ENCODE measurements at places on chromosomes 3 and 15.

GRCh38 chr15:43214592-43215295 lies 6.1 kb downstream of the EPB42 start:
- no peak for DNase-seq

DNA sequence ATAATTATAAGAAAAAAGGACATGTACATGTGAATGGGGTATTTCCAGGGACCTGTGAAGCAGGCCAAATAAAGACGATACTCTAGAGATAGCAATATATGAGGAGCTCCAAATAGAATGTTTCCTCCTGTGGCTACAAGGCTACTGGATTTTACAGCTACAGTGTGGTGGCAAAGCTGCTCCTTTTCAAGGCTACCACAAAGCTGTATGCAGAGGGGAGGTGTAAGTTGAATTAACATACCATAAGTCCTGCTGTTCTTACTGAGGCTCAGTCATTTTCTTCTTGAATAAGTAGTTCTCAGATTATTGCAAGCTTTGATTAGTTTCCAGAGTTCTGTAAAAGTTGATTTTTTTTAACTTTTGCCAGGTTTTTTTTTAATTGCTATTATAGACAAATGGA lies 1184.6 kb upstream of the EPHA6 start:
- no peak for DNase-seq

DNA sequence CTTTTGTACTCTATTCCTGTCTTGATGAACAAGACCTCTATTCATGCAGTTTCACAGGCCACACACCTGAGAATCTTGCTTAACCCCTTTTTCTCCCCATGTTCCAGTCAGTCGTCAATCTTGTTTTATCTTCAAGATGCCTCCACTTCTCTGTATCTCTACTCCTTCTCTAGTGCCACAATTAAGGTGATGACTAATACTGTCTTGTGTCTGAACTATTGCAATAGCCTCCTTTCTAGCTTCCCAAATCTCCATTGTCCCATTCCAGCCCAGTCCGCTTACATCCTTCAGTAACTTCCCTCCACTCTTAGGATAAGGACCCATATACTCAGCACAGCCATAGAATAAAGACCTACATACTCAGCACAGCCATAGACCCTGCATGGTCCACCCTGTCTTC lies 24.7 kb downstream of the CHST14 start:
- no peak for DNase-seq

DNA sequence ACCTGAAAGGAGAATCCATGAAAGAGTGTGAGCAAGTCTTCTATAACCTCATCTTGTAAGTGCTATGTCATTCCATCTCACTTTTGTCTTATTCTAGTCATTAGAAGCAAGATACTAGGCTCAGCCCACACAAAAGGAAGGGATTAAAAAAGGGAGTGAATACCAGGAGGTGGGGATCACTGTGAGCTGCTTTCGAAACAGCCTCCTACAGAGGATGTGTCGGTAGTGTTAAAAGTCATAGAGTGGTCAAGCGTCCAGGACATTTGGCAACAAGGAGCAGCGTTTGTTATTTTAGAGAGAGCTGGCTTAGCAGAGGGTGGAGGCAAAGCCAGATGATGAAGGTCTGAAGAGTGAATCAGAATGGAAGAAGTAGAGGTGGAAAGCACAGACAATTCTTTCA lies 11.7 kb upstream of the ZNF148 start:
- no peak for DNase-seq

DNA sequence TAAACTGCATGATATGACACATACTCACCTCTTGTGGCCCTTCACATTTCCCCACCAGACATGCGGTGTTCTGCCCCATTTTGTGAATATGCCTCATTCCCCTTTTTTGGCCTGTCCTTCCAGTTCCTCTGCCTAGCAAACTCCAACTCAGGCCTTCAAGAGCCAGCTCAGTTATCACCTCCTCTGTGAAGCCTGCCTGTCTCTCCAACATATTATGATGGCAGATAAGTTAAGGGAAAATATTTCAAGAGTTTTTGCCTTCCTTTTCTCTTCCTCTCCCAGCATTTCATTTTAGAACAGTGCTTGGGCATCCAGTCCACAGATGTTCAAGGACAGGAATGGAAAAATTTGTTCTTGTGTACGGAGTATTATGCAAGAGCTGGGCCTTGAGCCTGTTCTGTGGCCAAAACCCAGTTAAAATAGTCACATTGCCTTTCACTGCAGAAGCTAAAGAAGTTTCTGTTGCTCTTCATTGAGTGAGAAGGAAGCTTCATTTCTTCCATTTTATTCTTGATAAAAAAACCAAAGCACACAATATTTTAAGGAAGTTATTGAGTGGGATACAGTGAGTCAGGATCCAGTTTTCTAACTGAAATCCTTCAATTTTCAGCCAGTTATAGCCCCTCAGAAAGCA lies 192.0 kb downstream of the GHSR start:
- no peak for DNase-seq

DNA sequence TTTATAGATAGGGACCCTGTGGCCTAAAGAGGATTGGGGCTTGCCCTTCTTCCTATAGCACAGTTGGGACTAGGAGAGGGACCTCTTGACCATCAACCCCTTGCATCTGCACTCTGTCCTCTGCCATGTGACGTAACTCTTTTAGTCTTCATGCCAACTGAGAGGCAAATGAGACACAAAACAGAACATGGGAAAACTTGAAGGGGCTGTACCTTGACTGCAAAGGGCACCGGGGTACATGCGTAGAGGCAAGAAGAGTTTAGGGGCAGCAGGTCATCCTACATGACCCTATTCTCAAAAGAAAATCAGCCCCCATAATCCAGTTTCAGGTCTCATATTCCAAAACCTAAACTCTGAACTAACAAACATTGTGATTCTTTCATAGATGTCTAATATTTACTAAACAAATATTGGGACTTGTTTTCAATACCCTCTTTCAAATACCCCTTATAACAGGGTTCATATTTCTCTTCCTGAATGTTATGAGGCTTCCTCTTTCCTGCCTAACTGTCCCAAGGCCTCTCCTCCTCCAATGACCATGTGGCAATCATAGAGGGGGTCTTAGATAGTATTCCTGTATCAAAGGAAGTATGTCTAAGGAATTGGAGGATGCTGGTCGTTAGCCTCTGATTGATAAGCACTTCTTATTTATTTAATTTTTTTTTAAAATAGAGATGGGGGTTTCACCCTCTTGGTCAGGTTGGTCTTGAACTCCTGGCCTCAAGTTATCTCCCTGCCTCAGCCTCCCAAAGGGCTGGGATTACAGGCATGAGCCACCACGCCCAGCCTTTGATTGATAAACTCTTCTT lies 20.6 kb downstream of the ACKR2 start:
- no peak for DNase-seq

DNA sequence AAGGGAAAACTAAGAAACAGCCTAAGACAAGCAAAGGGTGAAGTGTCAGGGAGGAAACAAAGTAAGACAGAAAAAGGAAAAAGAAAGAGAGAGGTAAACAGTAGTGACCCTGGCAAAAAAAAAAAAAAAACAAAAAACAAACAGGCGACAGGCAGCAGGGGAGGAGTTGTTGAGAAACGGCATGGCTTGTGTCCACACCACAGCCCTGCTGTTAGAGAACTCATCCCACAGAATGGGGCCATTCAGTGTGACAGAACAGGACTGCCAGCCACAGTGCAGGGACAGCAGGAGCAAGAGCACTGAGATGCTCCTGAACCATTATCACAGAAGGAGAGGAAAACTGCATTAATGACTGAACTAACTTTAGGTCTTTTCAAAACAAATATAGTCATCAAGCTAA lies 29.7 kb downstream of the MECOM start:
- no peak for DNase-seq

GRCh38 chr3:27160779-27161287 lies 208.3 kb downstream of the NEK10 start:
- no peak for DNase-seq

- no peak for DNase-seq
Measured at GRCh38 chr3:118799303-118799702, 235.3 kb downstream of the IGSF11 start.

- DNase-seq, result no peak
Measured at GRCh38 chr3:193938613-193939012, 197.3 kb upstream of the HES1 start.

DNA sequence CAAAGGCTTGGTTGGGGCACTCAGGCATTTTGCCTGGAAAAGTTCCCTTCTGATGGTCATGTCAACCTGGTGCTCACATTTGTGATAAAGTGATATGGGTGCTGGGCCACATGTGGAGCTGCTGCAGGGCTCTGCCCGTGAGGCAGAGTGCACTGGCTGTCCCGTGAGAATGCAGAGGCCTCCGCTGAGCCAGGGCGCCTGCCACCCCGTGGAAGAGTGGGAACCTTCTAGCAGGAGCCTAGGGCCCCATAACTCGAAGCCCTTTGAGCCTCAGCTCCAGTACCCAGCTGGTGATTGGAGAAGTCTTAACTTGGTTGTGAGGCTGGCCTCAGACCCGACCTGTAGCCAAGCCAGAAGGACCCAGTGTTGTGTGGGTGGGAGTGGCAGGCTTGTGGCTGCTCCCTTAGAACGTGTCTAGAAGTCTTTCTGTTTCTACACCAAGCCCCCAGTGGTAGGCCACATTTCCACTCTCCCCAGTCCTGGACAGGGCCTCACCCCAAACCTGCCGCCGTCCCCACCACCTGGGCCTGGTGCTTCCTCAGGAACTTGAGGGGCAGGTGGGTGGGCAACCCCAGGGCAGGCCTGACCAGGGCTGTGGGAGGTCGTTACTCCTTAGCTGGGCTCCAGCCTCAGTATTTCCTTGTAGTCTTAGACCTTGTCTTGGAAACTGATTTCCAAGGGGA lies 19.7 kb downstream of the SEC61A1 start:
- no peak for DNase-seq

- DNase-seq, result no peak
Measured at GRCh38 chr3:69855436-69856162, 116.3 kb downstream of the MITF start.

- no peak for DNase-seq
Measured at GRCh38 chr3:170689296-170689829, 103.5 kb upstream of the SLC7A14 start.

DNA sequence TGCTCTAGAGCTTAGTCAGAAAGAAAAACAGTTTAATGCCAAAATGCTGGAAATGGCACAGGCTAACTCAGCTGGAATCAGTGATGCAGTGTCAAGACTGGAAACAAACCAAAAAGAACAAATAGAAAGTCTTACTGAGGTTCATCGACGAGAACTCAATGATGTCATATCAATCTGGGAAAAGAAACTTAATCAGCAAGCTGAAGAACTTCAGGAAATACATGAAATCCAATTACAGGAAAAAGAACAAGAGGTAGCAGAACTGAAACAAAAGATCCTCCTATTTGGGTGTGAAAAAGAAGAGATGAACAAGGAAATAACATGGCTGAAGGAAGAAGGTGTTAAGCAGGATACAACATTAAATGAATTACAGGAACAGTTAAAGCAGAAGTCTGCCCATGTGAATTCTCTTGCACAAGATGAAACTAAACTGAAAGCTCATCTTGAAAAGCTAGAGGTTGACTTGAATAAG lies 150.5 kb upstream of the LRRFIP2 start:
- no peak for DNase-seq

DNA sequence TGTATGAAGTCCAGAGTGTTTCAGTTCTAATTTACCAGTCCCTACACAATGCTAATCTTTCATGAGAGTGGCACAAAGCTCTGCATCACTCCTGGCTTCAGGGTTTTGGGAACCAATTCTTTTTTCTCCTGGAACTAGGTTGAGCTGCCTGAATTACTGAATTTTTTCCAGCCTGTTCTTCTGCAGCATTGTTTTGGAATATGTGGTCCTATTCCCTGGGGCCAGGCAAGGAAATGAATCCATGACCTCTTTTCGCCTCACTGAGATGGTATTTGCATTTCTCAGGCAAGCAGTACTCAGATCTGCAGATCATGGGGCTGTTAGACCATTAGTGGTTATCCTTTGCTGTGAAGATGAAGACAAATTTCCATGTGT lies 25.6 kb upstream of the GPR171 start:
- no peak for DNase-seq

DNA sequence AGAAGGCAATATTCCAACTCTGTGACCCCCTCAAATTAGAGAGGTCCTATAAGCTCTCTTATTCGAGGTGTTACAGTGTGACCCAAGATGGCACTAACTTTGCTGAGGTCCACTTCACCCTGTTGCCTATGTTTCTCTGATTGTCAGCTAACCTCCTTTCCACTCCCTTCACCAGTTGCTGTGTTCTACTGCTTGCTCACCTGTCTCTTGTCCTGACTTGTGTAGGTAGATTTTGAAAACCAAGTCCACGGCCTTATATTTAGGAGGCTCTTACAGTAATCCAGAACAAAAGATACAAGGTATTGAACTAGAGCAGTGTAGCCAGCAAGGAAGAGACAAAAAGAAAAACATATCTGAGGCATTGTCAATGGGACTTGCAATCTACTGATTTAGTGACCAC lies 20.1 kb upstream of the GSK3B start:
- DNase-seq, result no peak

GRCh38 chr3:108177536-108177935 lies 44.7 kb downstream of the IFT57 start:
- no peak for DNase-seq

DNA sequence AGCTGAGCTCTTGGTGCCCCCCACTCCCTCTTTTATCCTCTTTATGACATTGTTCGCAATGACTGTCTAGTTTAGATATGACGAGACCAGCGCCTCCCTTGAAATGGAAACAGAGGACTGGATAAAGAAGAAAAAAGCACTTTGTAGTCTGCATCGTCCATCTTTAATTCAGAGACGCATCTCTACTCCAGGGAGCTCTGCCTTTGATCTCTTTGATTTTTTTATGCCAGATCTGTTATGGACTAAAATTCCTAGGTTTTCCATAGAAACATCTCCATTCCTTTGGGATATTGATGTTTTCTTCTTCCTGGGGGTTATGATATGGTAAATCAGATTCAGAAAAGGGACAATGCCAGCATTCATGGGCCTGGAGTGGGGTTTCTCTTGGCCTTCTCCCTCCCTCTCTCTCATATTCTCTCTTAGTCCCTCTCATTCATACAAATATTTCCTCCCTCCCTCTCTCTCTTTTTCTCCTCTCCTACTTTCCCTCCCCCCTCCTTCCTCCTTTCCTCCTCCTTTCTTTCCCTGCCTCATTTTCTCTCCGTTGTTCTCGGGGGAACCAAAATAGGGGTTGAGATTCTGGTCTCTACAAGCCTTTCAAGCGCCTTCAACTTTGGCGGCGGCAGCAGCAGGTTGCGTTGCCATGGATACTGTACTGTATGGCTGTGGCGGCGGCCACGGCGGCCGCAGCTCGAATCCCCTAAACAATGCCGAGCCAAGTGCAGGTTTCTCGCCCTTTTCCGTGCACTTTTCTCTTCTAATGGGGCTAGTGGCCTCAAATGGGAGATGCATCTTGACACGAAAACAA lies 45.5 kb downstream of the ZIC4 start:
- no peak for DNase-seq

GRCh38 chr3:125128861-125129501 lies 73.2 kb upstream of the HEG1 start:
- no peak for DNase-seq

DNA sequence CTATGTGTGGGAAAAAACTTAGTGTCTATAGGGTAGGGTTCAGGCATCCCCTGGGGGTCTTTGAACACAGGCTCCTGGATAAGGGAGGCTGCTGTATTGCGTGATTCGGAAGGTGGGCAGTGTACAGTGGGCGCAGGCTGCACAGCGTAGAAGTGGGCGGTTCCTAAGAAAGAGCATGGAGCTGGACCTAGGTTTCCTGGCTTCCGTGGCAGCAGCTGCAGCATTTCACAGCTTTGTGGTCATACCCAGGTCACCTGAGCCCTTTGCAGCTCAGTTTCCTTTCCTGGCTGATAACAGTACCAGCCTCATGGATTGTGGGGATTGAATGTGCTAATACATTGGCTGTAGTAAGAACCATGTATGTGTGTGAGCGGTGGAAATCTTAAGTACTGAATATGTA lies 22.2 kb downstream of the CFAP100 start:
- DNase-seq, result no peak

- DNase-seq, result no peak
Measured at GRCh38 chr3:43926055-43926454, 235.3 kb downstream of the ABHD5 start.
